ENCODE measurements at places on chromosomes 3 and 15. TPM values are rescaled to one million over a fixed set of nuclear protein-coding genes. Genes with fewer than 3 reads are reported as not detected.

The XCR1 gene
- total RNA-seq = not detected

The P2RY14 gene
- total RNA-seq = 1.8 TPM

The KLHL40 gene
- total RNA-seq = not detected

The PLA2G4E gene
- not detected for total RNA-seq

GRCh38 chr3:189195302-189195701 lies 23.5 kb downstream of the TPRG1 start:
- DNase-seq = no peak

DNA sequence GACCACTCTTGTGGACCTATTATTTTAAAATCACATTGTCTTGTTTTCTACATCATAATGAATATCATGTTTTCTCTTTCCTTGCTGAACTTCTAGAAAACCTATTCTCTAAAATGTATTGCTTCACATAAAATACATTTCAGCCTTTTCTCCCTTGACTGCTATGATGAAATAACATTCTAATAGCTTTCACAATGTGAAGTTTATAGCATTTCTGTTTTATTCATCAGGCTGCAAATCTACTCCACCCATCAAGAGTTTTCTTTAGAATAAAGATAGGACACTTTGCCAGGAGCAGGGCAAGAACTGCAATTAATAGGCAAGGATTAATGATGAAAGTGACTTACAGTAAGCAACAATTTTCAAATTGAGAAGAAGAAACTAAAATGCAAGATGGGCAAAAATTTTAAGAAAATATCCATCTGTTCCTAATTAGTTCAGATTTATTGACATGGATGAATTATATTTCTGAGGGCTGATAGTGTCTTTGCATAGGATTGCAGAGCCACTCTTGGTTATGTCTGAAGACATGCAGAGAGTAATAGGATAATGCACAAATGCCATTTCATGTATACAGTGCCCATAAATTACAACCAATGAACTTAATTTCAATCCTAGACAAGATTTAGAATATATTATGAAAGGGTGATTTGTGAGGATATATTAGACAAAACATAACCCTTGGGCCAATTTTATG lies 21.7 kb downstream of the LEKR1 start:
- DNase-seq = no peak

DNA sequence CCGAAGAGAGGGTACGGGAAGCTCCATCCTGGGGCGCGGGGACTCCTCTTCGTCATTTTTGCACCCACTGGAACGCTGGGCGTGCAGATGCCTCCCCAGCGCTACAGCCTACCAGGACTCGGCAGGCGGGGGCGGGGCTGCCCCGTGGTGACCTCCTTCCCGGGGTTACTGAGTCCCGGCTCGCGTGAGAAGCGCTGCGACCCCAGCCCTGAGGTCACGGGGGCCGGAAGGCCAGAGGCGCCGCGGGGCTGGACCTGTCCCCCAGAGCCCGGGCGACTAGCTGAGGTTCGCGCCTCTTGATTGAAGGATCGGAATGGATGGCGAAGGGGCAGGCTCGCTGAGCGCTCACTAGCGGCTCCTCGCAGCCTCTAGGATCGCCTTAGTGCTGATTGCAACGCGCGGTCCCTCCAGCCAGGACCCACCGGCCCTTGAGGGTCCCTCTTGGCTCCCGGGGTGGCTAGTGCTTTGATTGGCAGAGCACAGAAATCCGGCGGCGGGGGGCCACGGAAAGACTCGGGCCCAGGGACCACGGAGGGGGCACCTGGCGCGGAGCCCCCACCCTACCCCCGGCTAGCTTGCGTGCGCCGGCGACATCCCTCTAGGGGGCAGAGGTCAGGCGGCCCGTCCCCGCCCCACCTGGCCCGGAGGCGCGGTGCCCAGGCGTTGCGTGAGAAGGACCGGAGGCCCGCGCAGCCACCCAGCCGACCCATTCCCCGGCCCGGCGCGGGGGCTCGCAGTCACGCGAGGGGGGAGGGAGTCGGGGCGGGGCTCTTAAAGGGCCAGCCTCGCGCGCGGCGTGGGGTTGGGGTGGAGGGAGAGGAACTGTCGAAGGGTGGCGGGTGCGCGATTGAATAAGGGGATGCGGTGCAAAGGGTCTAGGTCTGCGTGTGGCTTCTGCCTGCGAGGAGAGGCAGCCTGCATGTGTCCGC lies 781 bp upstream of the CYP1A1 start:
- DNase-seq = peak; percentile 33

DNA sequence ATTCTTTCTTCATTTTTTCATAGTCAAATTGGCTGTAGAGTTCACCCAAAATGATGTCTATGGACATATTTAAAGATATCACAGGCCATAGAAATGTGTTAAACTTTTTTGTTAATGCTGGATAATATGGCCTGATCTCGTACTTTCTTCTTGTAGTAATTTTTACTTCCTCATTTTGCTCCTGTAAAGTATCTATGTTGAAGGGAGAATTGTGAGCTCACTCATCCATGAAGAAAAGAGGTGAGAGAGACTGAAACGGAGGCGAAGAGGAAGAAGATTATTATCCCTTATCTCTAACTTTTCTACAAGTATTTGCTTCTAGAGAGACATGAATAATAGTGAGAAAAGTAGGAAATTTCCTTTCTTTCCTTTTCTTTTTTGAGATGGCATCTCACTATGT lies 613.8 kb upstream of the TBL1XR1 start:
- DNase-seq = no peak

All from thyroid gland (tissue), 4 donors.